ENCODE measurements at places on chromosomes 1 and 21.
A peak's percentile ranks its signal among the peaks of the same experiment; 100 is the strongest.

- peak; percentile 47 for DNase-seq
Measured at GRCh38 chr1:235502601-235503402, 1.4 kb downstream of the B3GALNT2 start.

- no peak for DNase-seq
Measured at GRCh38 chr1:224302947-224303346, 27.0 kb downstream of the NVL start.

DNA sequence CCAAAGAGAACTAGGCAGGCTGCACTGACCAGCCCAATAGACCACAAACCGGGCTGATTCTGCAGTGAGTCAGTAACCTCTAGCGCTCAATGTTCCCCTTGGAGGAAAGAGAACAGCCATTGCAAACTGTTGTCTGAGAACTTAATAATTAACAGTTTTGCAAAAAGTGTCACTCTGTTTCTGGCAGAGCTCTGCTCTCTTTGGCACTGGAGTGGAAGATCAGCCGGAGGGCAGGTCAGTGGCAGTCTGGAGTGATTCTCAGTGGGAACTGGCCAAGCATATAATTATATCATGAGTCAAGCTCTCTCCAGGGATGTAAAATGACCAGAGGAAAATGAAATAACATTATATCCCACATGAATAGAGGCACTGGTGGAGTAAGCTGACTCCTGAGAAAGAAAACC lies 238.3 kb downstream of the HLX start:
- peak; percentile 27 for DNase-seq

- no peak for DNase-seq
Measured at GRCh38 chr1:62998845-62999649, 215.1 kb downstream of the ATG4C start.

- DNase-seq, result no peak
Measured at GRCh38 chr1:44012941-44013609, 18.2 kb downstream of the SLC6A9 start.

DNA sequence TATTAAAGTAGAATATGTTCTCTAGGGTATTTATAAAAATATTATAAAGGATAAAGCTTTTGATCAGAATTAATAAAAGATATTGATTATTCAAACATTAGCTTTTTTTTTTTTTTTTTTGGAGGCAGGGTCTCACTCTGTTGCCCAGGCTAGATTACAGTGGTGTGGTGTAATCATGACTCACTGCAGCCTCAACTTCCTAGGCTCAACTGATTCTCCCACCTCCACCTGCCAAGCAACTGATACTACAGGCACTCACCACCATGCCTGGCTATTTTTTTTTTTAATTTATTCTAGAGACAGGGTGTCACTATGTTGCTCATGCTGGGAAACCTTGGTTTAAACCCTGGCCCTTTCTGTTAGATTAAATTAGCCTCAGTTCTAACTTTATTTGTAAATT lies 188.3 kb downstream of the CLEC20A start:
- DNase-seq, result no peak

DNA sequence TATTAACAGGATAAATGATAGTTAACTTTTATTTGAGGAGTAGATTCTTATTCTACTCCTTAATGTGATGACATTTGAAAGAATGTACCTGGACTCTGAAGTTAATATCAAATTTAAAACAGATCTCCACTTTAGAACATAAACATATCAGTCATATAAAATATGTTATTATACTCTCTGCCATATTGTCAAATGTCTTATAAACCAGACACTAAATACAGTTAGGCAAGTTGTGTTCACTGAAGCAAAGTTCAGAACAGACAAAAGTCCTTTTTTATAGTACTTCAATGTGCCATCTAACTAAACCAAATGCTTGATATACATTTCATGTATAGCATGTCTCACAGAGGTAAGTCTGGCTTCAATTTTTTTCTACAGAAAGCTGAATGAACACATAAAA lies 285.2 kb downstream of the AKT3 start:
- no peak for DNase-seq

GRCh38 chr1:199585392-199585791 lies 442.1 kb upstream of the NR5A2 start:
- no peak for DNase-seq

DNA sequence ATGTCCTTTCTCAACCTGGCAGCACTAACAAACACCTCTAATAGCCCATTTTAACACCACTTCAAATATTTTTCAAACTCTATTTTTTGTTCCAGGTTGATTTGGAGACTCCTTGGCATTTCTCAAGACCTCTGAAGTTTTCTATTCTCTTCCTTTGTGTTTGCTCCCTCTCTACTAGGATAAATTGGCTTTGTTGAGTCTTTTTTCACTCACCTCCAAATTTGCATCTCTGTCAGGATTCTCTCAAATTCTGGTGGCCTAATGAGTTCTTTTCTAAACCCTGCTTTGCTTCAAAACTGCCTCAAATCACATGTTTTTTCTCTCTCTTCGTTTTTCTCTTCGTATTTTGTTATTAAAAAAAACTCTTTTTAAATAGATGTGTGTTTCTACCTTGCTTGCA lies 582.2 kb upstream of the ADGRL4 start:
- no peak for DNase-seq

Data from tongue (tissue), 3 donors.